Fibroblast of skin of right quadriceps (primary cell): ENCODE measurements at places on chromosomes 2 and 18.

DNA sequence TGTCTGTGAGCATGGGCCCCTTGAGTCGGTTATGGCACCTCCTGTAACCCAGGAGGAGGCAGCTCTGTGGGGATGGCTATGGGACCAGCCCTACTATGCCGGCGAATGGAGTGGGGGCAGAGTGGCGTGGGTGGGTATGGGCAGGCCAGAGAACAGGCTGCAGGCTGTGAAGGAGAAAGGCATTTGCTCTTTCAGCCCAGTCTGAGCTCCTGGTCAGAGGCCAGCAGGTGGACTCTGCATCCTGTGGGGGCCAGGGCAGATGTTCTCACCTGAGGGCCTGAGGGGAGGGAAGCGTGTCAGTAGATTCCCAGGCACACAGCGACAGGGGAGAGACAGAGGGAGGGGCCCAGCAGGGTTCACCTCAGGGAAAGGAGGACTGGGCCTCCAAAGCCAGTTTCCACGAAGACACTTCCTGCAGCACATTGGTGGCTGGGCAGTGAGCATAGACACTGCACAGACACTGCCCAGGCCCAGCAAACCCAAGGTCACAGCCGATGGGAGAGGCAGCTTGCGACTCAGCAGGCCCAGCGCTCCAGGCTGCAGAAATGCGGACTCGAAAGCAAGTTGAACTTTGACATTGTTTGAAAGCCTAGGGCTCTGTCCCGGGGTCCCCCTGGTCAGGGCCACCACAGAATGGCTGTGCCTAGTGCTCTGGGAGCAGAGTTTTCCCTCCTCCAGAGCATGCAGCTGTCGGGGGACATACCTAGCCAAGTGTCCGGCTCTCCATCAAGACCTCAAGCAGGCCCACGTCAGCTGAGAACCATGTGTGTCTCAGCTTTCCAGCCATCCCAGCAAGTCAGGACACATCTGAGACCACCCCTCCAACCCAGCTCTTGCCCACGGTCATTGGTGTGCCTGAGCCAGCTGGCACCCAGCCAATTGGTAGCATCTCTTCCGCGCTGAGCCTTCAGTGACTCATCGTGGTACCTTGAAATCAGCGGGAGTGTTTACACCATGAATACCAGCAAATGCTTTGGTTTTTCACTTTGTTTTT is 53.8 kb downstream of the TGOLN2 start:
- peak; percentile 87 for DNase-seq

DNA sequence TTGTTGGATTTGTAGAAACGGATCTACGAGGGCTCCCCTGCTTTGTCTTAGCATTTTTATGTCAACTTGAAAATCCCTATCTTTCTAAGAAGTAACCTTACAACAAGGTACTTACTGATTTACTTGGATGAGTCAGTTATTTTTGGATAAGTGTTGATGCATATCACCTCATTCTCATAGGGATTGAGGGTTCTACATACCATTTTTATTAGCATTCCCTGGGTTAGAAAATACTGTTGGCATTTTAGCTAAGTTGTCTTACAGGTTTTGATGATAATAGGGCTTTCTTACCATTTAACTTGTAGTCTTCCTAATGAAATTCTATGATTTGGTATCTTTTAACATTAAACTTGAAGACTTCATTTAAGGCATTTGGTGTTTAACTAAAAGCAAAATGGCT is 125.2 kb downstream of the UBE2E3 start:
- DNase-seq, result peak; percentile 6

GRCh38 chr2:47269316-47270232 is 114.5 kb upstream of the STPG4 start:
- peak; percentile 99 for DNase-seq

DNA sequence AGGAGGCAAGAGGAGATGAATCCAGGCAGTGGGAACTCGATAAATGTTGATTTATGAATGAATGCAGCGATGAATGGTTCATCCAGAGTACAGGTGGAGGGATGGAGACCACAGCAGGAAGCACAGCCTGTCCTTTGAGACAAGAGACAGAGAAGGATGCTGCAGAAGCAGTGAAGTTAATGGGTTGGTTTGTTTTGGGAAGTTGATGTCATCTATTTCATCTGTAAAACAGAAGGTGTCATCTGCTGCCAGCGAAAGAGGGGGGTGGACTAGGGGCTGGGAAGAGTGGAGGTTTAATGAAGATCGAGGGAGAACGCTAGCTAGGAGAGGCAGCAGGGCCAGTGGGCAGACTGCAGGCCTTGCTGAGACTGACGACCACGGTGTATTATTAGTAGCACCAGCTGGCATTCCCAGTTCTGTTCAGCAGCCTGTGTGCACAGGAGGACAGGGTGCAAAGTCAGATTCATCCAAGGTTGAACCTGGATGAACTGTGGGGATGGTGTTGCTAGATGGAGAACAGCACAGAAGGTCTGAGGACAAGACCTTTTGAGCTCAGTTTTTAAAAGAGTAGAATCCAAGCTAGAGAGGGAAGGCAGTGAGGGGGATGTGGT is 120.3 kb upstream of the CAPN13 start:
- DNase-seq, result no peak

GRCh38 chr2:227570615-227571014 is 28.1 kb upstream of the SCYGR2 start:
- peak; percentile 6 for DNase-seq

DNA sequence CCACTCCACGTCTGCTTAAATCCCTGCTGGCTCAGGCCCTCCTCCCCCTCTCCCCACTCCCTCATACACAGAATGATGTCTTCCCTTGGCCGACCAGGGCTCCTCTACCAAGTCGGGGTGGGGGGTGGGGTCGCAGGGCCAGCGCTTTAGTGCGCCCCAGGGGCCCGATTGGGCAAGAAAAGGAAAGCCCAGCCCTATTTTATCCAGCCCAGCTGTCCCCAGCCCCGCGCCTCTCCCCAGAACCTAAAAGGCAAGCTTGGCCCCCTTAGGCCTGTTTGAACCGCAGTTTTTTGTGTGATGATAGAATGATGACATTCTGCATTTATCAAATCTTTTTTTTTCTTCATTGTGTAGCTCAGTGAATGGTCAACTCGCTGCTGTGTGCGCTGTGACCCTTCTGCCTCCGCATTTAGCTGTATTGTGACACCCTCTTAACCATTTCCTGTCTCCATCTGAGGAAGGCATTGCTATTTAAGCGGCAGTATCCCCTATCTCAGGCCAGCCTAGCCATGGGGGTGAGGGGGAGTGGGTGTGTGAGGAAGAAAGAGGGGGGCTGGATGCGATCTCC is 231.4 kb downstream of the HAUS1 start:
- DNase-seq, result no peak

DNA sequence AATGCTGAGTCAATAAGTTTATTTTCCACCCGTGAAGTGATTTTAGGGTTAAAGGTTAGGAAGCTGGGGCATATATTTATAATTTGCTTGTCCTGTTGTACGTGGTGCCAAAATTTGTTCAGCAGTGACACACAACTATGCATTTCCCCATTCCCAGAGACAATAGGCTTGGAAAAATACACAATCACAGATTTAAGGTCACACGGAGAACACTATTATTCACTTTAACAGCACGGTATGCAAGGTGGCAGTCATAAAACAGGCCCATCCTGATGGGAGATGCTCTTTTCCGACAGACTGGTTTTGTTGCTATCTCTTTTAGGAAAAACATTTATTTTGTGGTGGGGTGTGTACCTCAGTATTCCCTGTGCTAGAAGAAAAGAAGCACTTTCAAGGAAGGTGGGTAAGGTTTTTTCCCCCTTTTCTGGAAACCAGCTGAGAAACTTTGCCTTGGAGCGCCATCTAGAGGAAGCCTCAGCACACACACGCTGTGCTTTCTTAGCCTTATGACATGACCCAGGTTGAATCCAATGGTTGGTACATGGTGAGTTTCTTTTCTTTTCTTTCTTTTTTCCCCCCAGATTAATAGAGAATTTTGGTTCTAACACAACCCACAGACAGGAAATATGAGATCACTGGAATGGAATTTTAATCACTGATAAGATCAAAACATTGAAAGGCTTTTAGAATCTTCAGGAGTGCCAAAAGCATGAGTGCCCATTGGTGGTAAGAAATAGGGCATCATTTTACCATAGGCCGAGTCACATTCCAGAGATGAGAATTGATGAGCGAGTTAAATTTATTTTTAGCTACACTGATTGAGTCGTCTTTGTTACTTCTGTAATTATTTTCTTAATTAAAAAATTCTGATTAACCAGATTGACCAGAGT is 332.1 kb downstream of the AGPS start:
- peak; percentile 48 for DNase-seq

- DNase-seq, result no peak
These were observed 869.9 kb downstream of the LRP1B start for GRCh38 chr2:141260911-141261310.

GRCh38 chr18:7577706-7578105 is 10.6 kb downstream of the PTPRM start:
- peak; percentile 92 for DNase-seq

DNA sequence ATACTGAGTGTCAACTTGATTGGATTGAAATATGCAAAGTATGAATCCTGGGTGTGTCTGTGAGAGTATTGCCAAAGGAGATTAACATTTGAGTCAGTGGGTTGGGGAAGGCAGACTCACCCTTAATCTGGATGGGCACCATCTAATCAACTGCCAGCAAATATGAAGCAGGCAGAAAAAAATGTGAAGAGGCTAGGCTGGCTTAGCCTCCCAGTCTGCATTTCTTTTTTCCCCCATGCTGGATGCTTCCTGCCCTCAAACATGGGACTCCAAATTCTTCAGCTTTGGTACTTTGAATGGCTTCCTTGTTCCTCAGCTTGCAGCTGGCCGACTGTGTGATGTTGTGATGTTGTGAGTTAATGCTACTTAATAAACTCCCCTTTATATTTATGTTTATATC is 577.4 kb downstream of the CPS1 start:
- no peak for DNase-seq

- DNase-seq, result no peak
These were observed 390.4 kb downstream of the TSN start for GRCh38 chr2:122145856-122146255.

DNA sequence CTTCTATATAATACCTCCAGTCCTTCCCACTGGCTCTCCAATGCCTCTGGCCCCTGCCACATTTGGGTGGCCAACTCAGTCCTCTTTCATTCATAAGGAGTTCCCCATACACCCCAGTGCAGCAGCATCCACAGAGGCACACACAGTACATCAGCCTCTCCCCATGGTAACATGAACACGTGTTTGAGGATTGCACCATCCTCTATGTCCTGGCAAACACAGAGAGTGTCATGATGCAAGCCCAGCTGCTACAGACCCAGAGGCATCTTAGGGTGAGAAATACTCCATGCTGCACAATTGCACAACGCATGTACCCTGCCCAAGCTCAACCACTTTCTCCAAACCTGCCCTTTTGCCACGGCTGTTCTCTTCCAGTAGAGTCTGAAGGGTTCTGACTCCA is 11.5 kb downstream of the IGFBP5 start:
- peak; percentile 90 for DNase-seq

DNA sequence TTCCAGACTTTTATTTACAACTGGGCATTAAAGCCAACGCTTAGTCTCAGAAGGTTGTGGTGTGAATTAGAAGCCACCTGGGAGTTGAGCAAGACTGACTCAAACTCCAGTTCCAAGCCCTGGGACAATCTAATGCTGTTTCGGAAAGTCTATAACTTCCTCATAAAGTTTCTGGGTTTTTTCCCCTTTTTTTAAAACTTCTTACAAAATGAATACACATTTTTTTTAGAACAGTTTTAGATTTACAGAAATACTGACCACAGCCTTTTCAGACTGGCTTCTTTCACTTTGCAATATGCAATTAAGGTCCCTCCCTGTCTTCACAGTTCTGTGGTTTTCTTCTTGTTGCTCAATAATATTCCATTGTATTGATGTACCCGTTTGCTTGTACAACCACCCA is 115.9 kb upstream of the TWIST2 start:
- peak; percentile 58 for DNase-seq

DNA sequence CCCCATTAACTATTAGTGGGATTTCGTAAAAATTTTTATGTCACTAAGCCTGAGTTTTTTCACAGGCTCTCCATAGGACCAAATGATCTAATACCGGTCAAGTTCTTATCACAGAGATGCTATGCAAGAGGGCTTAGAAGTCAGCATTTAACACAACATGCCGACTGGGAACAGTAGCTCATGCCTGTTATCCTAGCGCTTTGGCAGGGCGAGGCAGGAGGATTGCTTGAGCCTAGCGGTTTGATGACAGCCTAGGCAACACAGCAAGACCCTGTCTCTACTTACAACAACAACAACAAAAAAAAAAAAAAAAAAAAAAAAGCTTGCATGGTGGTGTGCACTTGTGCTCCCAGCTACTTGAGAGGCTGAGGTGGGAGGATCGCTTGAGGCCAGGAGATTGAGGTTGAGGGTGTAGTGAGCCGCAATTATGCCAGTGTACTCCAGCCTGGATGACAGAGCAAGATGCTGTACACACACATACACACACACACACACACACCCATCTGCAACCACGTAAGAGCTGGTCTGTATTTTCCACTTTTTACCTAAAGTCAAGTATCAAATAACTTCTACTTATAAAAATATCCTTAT is 67.6 kb upstream of the FAM124B start:
- DNase-seq, result no peak

DNA sequence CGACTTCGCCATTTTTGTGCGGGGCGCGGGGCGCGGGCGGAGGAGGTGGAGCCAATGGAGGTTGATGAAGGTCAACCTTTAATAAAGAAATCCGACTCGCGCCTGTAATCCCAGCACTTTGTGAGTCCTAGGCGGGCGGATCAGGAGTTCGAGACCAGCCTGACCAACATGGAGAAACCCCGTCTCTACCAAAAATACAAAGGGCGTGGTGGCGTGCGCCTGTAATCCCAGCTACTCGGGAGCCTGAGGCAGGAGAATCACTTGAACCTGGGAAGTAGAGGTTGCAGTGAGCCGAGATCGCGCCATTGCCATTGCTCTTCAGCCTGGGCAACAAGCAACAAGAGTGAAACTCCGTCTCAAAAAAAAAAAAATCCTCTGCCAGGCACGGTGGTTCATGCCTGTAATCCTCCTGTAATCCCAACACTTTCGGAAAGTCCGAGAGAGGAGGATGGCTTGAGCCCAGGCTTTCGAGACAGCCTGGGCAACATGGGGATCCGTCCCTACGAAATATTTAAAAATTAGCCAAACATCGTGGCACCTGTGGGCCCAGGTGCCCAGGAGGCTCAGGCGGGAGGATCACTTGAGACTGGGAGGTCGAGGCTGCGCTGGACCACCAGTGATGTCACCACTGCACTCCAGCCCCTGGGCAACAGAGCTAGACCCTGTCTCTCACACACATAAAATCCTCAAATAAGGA is 493 bp upstream of the PREB start:
- DNase-seq, result no peak

- DNase-seq, result peak; percentile 63
These were observed 175.5 kb downstream of the AGAP1 start for GRCh38 chr2:235669269-235669831.

DNA sequence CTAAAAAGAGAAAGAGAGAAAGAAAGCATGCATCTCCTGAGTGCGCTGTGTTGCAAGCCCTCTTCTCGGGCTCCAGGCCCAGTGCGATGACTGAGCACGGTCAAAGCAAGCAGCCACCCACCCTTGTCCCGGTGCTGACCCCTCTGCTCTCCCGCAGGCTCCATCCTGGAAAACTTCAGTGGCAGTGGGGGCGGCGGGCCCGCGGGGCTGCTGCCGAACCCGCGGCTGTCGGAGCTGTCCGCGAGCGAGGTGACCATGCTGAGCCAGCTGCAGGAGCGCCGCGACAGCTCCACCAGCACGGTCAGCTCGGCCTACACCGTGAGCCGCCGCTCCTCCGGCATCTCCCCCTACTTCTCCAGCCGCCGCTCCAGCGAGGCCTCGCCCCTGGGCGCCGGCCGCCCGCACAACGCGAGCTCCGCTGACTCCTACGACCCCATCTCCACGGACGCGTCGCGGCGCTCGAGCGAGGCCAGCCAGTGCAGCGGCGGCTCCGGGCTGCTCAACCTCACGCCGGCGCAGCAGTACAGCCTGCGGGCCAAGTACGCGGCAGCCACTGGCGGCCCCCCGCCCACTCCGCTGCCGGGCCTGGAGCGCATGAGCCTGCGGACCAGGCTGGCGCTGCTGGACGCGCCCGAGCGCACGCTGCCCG is 252.5 kb downstream of the GLI2 start:
- no peak for DNase-seq
